Effector memory CD8-positive, alpha-beta T cell (primary cell): ENCODE measurements at places on chromosomes 16 and 17.

DNA sequence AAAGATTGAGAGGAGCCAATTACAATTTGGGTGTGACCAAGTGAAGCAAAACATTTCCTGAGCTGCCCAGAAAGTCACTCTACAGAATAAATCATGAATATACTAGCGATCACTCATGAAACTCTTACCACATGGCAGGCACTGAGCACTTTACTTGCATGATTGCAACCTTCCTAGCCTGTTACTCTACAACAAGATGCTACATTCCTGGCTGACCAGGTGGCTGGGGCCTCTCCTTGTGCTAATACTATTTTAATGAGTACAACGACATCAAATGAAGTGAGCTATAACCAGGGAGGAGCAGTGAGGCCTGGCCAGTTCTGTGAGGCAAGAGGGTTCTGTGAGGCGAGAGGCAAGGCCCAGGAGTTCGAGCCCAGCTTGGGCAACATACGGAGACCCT, 75.2 kb downstream of the CPPED1 start:
- H3K27me3 ChIP-seq = no peaks in the 10 kb centered on the region
- no peaks in the 10 kb centered on the region for H3K4me1 ChIP-seq
- no peaks in the 10 kb centered on the region for H3K36me3 ChIP-seq
- H3K4me3 ChIP-seq = no peak overlapping the region
- DNase-seq = no peak

- peaks cover 12% of the 10 kb centered on the region for H3K4me1 ChIP-seq
- peak overlapping the region; percentile 93 for H3K27ac ChIP-seq
- no peaks in the 10 kb centered on the region for H3K27me3 ChIP-seq
- peak overlapping the region; percentile 47 for H3K4me3 ChIP-seq
Measured at GRCh38 chr16:8892101-8892575, 10.0 kb downstream of the LITAFD start.

- no peaks in the 10 kb centered on the region for H3K27me3 ChIP-seq
- no peak for DNase-seq
- H3K4me1 ChIP-seq = peaks cover 47% of the 10 kb centered on the region
- no peak overlapping the region for H3K4me3 ChIP-seq
- H3K27ac ChIP-seq = peak overlapping the region; percentile 92
- H3K36me3 ChIP-seq = peaks cover 68% of the 10 kb centered on the region
Measured at GRCh38 chr16:88476203-88476602, 23.1 kb downstream of the ZFPM1 start.

- H3K4me1 ChIP-seq = no peaks in the 10 kb centered on the region
- H3K27ac ChIP-seq = no peak overlapping the region
- no peaks in the 10 kb centered on the region for H3K27me3 ChIP-seq
- H3K36me3 ChIP-seq = no peaks in the 10 kb centered on the region
Measured at GRCh38 chr16:64667334-64667877, 454.5 kb downstream of the CDH11 start.

- H3K4me3 ChIP-seq = peak within 1 kb of the TSS; percentile 96
- peak within 1 kb of the TSS; percentile 96 for H3K27ac ChIP-seq
- no peaks in the 10 kb centered on the region for H3K27me3 ChIP-seq
- peaks cover 30% of the 10 kb centered on the region for H3K36me3 ChIP-seq
- DNase-seq = peak; percentile 87
Measured at GRCh38 chr17:63774141-63774968, at the start of gene DDX42. DDX42 (plus strand) TSS chr17:63774170; CDS start chr17:63787050, 12,880 bp downstream.

GRCh38 chr17:19376811-19377210, 1.5 kb upstream of the MAPK7 start:
- peaks cover 21% of the 10 kb centered on the region for H3K4me1 ChIP-seq
- DNase-seq = no peak
- peak overlapping the region; percentile 93 for H3K4me3 ChIP-seq
- peak overlapping the region; percentile 98 for H3K27ac ChIP-seq
- peaks cover 20% of the 10 kb centered on the region for H3K36me3 ChIP-seq

DNA sequence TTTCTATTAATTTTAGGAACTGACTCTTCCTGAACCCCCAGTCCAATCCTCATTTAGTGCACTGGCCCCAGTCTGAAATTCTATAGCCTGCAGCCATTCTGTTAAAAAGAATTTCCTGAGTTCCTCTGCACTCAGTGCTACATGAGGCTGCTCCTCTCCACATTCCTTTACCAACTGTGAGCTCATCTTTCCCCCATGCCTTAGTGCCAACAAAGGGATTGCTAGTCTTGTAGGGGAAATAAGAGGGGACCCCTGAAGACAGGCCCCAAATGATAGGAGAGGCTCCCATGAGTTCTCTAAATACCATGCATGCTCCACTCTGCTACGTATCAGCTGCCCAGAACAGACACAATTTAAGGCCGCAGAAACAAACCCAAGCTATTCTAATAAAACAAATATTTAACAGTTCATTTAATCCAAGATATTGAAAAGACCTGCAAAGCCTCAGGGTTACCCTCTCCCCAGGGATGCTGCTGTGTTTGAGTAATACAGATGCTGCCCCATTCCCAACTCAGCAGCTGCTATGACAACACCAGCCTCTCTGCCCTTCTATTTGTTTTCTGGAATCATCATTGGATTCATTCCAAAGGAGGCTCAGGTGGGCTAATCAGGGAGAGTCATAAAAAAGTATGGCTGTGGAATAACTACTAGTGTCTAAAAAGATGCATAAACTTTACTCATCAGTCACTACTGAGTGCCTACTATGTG, 228.5 kb downstream of the TOX3 start:
- DNase-seq = no peak
- no peak overlapping the region for H3K4me3 ChIP-seq
- H3K36me3 ChIP-seq = peaks cover 3% of the 10 kb centered on the region

- peaks cover 11% of the 10 kb centered on the region for H3K36me3 ChIP-seq
- no peak overlapping the region for H3K27ac ChIP-seq
- peak overlapping the region; percentile 37 for H3K4me3 ChIP-seq
- peaks cover 32% of the 10 kb centered on the region for H3K4me1 ChIP-seq
- H3K27me3 ChIP-seq = peaks cover 13% of the 10 kb centered on the region
- no peak for DNase-seq
Measured at GRCh38 chr17:36720131-36720530, 118.7 kb downstream of the MRM1 start.

DNA sequence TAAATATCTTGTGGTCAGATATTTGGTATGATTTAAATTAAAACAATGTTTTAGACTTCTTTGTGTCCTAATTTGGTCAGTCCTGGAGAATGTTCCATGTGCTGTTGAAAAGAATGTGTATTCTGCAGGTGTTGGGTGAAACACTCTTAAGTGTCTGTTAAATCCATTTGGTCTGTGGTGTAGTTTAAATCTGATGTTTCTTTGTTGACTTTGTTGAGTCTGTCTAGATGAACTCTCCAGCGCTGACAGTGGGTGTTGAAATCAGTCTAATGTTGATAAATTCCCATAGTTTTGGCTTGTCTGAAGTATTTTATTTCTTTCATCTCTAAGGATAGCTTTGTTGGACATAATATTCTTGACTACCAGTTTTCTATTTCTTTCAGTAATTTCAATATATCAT, 18.8 kb downstream of the TANC2 start:
- peaks cover 15% of the 10 kb centered on the region for H3K4me1 ChIP-seq
- H3K27me3 ChIP-seq = no peaks in the 10 kb centered on the region
- H3K4me3 ChIP-seq = no peak overlapping the region
- H3K27ac ChIP-seq = no peak overlapping the region

DNA sequence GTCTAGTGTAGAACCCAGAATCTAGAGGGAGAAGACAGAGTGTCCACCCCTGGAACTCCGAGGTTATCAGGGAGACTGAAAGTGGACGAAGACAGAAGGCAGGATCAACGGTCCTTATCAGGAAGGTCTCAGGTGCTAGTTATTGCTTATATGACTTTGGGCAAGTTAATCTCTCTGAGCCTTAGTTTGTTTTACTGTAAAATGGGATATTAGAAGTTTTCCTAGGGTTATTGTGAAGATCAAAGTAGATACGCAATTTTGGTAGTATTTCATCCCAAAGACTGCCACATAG, 1.2 kb downstream of the RNF167 start:
- peak overlapping the region; percentile 94 for H3K4me3 ChIP-seq
- peaks cover 60% of the 10 kb centered on the region for H3K36me3 ChIP-seq
- DNase-seq = no peak

- H3K4me1 ChIP-seq = peaks cover 54% of the 10 kb centered on the region
- peaks cover 11% of the 10 kb centered on the region for H3K36me3 ChIP-seq
- no peak overlapping the region for H3K27ac ChIP-seq
- DNase-seq = no peak
Measured at GRCh38 chr17:57609125-57609877, 135.8 kb downstream of the CCDC182 start.

- peak overlapping the region; percentile 56 for H3K27ac ChIP-seq
- peaks cover 5% of the 10 kb centered on the region for H3K36me3 ChIP-seq
- H3K27me3 ChIP-seq = no peaks in the 10 kb centered on the region
- no peak for DNase-seq
Measured at GRCh38 chr17:45170931-45171337, 9.3 kb downstream of the HEXIM2 start.

DNA sequence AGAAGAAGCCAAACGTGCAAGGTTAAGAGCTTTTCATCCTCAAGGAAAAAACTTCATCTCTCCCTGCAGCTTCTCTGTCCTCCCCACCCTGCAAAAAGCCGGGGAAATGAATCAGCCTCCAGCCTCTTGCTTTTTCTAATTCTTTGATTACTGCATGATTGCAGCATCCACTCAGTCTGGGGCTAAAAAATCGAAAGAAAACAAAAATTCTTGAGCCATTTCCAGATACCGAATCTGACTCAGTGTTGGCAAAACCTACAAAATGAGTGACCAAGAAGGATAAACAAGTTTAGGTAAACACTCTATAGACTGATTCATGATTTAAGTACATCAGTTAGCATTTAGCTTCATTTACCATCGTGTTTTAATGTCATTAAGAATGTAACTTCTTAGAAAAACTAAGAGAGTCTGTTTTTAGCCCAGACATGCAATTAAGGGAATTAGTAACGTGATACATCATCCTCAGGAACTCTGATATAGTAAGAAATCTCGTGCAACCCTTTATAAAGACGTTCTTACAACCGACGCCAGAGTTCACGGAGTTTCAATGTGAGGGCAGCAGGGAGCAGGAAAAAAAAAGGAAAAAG, 287.3 kb upstream of the FOXF1 start:
- H3K27ac ChIP-seq = no peak overlapping the region
- no peak for DNase-seq
- peaks cover 34% of the 10 kb centered on the region for H3K27me3 ChIP-seq
- H3K36me3 ChIP-seq = no peaks in the 10 kb centered on the region

DNA sequence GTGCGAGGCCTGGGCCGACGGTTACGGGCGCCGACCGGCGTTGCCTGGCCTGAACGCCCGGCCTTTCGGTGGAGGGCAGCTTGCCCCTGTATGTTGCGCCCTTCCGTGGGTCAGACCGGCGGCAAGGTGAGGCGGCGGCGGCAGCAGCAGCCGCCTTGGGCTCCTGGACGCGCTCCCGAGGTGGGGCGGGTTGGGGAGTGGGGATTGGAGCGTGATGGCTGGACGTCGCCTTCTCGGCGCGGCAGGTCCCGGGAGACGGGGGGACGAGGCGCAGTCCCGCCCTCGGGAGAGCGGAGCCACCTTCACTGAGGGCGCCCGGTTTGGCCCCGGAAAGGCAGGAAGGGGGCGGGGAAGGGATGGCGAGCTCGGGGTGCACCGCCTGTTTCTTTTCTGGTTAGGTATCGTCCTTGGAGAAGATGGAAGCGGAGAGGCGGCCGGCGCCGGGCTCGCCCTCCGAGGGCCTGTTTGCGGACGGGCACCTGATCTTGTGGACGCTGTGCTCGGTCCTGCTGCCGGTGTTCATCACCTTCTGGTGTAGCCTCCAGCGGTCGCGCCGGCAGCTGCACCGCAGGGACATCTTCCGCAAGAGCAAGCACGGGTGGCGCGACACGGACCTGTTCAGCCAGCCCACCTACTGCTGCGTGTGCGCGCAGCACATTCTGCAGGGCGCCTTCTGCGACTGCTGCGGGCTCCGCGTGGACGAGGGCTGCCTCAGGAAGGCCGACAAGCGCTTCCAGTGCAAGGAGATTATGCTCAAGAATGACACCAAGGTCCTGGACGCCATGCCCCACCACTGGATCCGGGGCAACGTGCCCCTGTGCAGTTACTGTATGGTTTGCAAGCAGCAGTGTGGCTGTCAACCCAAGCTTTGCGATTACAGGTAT, 671 bp downstream of the DGKE start:
- H3K27ac ChIP-seq = peak overlapping the region; percentile 92
- peaks cover 17% of the 10 kb centered on the region for H3K36me3 ChIP-seq
- H3K4me1 ChIP-seq = peaks cover 56% of the 10 kb centered on the region
- peak overlapping the region; percentile 93 for H3K4me3 ChIP-seq
- H3K27me3 ChIP-seq = no peaks in the 10 kb centered on the region
- peak; percentile 63 for DNase-seq

DNA sequence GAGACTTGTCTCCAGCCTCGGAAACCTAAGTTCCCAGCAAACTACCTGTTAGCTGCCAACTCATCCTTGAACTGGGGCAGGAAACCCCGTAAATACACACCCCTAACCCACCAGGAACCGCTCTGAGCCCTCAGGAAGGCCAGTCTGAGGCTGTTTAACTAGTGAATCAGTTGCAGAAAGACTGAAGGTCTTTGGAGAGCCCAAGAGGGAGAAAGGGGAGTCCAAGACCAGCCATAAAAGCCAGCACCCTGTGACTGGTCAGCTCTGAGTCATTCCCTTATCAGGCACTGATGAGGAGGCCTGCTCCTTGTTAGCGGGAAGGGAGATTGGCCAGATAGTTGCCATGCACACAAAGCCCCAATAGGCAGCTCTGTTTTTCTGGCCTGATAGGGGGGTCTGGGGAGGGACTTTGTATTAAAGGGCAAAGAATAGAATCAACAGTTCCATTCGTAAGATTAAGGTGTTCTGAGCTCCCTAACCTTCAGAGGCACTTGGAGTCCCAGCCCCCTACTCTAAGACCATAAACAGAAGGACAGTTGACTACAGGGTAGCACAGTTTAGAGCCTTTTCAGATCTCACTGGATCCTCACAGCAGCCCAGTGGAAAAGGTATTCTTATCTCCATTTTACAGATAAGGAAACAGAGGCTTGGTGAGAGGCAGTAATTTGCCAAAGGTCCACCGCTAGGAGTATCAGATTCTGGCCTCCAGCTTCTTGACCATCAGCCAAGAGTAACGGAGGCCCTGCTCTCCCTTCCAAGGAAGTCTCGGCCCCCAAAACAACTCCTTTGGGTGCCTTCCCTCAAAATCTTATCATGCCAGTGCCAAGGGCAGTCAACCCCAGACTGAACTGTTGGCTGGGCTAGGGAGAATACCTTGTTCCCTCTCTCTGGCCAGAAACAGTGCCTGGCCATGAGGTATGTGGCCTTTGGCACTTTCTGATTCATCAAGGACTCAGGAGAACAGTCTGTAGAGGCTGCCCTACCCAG, 2.2 kb upstream of the KRT19 start:
- no peak overlapping the region for H3K4me3 ChIP-seq
- peaks cover 96% of the 10 kb centered on the region for H3K27me3 ChIP-seq
- no peaks in the 10 kb centered on the region for H3K36me3 ChIP-seq
- peaks cover 9% of the 10 kb centered on the region for H3K4me1 ChIP-seq

- H3K27me3 ChIP-seq = no peaks in the 10 kb centered on the region
- no peak overlapping the region for H3K4me3 ChIP-seq
- no peaks in the 10 kb centered on the region for H3K36me3 ChIP-seq
- H3K27ac ChIP-seq = no peak overlapping the region
Measured at GRCh38 chr16:48852951-48853350, 243.0 kb upstream of the N4BP1 start.

- H3K27me3 ChIP-seq = no peaks in the 10 kb centered on the region
- H3K27ac ChIP-seq = no peak overlapping the region
- no peak for DNase-seq
- peaks cover 22% of the 10 kb centered on the region for H3K4me1 ChIP-seq
- peaks cover 5% of the 10 kb centered on the region for H3K36me3 ChIP-seq
Measured at GRCh38 chr17:57006040-57006439, 28.1 kb downstream of the SCPEP1 start.
